ENCODE measurements at places on chromosomes 2 and 18.

GRCh38 chr18:8253944-8254343 is 355.3 kb upstream of the RAB12 start:
- DNase-seq = no peak

GRCh38 chr2:201280191-201281040 is 20.1 kb downstream of the CASP8 start:
- no peak for DNase-seq

DNA sequence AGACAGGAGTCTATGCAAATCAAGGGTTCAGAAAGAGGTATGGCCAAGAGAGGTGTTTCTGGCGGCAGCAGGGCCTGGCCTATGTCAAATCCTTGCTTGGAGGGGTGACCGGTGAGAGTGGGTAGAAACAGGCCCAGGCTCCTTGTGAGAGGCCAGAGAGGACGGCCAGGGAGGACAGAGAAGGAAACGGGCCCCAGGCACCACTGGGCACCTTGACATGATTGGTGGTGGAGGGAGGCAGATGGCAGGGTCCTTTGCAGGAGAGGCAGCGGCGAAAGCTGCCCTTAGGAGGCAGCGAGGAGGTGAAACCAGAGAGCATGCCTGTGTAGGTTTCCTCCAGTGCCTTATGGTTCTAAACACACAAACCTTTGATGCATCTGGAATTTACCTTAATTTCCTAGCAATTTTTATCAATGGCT is 6.2 kb downstream of the RAMP1 start:
- DNase-seq = no peak

DNA sequence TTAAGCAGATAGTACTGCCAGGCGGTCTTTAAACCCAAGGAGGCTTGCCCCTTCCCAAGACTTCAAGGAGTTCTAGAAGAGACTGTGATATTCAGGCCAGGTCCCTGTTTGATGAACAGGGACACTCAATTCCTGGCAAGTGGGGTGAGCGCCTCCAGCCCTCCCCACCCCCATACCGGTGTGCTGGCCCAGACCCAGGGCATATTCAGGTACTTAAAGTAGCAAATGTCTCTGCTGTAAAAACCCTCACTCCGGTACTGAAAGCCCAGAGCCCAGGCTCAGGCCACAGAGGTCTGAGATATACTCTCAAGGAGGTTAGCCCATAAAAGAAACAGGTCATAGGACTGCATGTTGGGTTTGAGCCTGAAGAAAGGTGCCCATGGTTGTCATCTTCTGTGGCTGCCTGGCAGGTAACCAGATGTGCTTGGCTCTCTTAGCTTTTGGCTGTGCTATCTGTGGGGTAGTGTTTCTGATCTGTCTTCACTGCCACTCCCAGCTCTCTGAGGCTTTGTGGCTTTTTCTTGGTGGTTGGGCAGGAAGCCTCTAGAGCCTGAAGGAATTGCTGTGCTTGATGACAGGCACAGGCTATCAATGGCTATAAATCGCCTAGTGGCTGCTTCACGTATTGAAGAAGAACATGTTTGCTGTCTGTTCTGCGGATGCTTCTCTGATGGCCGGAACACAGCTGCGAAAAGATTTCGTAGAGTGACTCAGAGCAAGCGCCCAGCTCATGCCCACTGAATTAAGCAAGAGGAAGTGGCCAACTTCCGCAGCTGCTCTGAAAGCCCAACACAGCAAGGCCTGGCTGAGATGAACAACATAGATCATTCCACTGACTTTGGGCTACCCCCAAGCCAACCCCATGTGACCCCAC is 63.3 kb upstream of the ALPP start:
- DNase-seq = peak; percentile 95

GRCh38 chr18:55857409-55857808 is 269.4 kb upstream of the TCF4 start:
- DNase-seq = no peak

DNA sequence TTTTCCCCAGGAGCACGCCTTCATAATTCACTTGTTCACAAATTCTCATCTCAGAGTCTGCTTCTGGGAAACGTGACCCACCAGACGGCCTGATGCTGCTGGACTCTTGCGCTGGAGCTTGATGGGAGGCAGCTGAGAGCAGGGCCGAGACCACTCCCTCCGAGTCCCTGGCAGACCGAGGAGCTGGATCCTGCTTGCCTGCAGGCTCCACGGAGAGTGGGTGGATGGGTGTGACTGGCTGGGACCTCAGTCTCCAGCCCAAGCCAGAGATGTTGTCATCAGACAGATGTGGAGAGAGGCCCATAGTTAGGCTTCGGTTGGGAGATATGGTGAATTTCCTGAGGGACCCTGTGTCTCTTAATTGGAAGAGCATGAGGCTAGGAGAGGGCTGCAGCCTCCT is 76.4 kb downstream of the TSN start:
- no peak for DNase-seq

DNA sequence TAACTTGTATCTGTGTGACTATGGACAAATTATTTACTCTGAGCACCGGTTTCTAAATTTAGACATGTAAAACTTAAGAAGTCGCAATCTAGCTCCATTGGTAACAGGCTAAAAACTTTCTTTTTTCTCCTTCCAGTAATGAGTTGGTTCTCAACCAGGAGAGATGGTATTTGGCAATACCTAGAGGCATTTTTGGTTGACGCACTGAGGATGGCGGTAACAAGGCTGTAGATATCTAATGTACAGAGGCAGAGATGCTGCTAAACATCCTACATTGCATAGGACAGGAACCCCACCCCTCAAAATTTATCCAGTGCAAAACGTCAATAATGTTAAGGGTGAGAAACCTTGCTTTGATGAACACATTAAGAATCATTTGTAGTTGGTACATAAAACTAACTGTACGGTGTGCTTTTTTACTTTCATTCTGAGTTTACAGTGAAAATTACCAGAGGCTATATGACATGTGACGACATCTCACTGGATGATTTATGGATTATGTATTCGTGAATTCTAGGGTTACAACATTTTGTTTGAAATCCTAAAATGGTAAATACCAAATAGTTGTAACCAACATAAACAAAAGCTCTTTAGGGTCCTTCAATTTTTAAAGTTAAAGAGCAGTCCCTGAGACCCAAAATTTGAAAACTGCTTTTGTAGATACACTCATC is 91.3 kb downstream of the TLK1 start:
- no peak for DNase-seq

- DNase-seq = no peak
Measured at GRCh38 chr2:119696005-119696404, 17.0 kb downstream of the TMEM177 start.

All from A172 (cell line).